Activated CD4-positive, alpha-beta T cell treated with anti-CD3 and anti-CD28 coated beads for 24 hours (primary cell): ENCODE measurements at places on chromosomes 7 and 10.

- no peak for DNase-seq
These were observed 183.2 kb upstream of the NEBL start for GRCh38 chr10:21080261-21080660.

- no peak for DNase-seq
These were observed 3.1 kb downstream of the RASGEF1A start for GRCh38 chr10:43263551-43264343.

- no peak for DNase-seq
These were observed 205.0 kb downstream of the TFEC start for GRCh38 chr7:115825456-115826115.

GRCh38 chr7:42029405-42029804, 207.6 kb downstream of the GLI3 start:
- no peak for DNase-seq

DNA sequence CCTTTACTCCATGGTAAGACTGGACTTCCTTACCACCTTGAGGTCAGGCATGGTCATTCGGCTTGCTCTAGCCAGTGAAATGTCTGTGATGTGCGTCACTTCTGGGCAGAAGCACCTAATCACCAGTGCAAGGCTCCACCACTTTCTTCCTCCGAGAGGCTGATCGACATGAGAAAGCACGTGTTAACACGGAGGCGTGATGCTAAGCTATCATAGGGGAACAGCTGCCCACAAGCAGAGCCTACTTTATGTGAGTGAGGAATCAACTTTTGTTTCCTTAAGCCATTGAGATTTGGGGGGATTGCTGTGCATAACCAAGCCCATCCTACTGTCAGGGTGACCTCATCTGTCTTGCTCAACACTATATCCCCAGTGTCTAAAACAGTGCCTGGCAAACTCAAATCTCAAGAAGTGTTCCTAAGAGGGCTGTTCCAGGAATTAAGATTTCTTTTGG, 23.1 kb upstream of the SAR1A start:
- DNase-seq = no peak

DNA sequence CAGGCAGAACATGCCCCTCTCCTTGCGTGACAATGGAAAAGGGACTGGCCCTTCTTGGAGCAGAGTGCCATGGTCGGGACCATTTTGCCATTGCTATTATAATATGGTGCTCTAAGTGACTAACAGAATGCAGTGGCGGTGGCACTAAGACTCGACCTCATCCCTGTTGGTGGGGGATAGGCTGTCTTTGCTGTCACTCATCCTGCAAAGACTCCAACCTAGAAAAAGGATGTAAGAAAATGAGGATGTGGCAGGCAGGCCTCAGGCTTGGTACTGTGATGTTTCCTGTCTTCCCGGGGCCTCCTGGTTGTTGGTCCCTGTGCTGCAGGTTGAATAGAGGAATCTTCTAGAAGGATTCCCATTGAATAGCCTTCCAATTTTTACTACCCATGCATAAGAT, 18.6 kb downstream of the BLNK start:
- no peak for DNase-seq

DNA sequence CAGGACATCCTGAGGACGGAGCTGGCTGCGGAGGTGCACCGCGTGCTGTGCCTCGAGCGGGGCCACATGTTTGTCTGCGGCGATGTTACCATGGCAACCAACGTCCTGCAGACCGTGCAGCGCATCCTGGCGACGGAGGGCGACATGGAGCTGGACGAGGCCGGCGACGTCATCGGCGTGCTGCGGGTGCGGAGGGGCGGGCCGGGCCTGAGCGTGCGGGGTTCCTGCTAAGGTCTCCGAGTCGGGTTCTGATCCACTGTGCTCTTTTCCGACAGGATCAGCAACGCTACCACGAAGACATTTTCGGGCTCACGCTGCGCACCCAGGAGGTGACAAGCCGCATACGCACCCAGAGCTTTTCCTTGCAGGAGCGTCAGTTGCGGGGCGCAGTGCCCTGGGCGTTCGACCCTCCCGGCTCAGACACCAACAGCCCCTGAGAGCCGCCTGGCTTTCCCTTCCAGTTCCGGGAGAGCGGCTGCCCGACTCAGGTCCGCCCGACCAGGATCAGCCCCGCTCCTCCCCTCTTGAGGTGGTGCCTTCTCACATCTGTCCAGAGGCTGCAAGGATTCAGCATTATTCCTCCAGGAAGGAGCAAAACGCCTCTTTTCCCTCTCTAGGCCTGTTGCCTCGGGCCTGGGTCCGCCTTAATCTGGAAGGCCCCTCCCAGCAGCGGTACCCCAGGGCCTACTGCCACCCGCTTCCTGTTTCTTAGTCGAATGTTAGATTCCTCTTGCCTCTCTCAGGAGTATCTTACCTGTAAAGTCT, 10.4 kb downstream of the ATG9B start:
- DNase-seq = peak; percentile 63

DNA sequence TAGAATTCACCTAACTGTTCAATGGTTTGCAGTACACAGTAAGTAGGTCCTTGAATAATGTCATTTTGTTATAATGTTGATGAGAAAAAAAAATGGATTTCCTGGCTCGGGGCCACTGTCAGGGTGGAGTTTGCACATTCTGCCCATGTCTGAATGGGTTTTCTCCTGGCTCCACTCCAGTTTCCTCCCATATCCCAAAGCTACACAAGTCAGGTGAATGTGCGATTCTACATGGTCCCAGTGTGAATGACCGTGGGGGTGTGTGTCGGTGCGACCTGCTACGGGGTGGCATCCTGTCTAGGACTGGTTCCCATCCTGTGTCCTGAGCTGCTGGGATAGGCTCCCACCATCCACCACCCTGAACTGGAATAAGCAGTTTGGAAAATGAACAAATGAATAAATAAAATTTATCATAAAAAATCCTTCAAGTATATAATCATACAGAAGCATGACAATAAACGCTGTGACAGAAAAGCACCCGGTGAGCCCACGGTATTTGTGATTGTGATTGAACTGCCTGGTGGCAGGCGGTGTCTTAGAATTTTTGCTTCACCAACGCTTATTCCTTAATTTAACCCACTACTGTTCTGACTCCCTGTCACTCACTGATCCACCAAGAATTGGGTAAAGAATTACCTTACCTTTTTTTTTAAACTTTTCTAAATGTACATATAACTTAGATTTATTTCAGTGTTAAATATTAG, 114.1 kb downstream of the ICA1 start:
- DNase-seq = no peak

GRCh38 chr7:12090757-12091221, 120.3 kb upstream of the TMEM106B start:
- DNase-seq = no peak

GRCh38 chr10:113555245-113555644, 2.4 kb downstream of the HABP2 start:
- no peak for DNase-seq

DNA sequence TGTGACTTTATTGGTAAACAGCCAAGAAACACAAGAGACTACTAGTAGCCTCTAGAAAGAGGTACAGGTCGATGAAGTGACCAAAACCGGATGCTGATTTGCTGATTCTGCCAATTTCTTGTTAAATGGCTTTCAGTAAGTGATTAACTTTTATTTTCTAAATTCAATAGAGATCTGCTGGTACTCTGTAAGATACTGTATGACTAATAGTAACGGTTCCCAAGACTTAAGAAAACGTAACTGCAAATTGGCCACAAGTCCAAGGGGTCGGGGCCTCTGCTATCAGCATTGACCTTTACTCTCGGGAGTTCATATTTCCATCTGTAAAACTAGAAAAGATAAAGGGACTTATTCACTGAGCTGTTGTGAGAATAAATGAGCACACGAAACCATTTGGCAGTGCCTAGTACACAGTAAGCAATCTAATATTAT, 1.4 kb downstream of the FAM3C start:
- no peak for DNase-seq

DNA sequence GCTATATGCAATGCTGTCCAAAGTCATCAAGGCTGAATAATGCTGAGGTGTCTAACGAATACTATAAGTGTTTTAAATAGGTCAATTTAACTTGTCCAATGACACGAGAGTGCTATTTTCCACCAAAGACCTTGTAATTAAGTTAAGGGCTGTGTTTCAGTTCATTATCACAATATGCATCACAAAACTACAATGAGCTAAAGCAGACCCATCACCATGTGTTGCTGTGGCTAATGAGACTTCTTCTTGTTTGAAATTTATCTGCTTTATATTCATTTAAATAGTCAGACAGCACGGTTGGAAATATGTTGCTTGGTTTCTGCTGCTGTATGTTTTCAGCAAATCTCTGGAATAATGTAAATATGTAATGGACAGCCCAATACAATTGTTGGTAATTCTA, 292.5 kb upstream of the VSTM2A start:
- no peak for DNase-seq

DNA sequence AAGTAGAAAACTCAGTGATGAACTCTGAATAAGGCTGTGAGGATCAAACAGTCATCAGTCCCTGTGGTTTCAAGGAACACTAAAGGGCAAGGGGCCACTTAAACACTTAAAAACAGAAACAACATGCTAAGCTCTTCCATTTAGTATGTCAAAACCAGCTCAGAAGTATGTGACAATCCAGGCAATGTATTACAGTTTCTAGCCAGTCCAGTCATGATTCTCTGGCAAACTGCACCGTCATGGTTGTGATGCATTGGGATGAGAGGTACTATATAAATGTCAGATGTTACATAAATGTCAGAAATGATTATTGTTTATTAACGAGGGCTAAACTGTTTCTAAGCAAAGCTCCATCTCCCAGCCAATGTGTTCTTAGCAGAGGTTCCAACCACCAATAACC, 4.7 kb upstream of the CREB5 start:
- DNase-seq = no peak

DNA sequence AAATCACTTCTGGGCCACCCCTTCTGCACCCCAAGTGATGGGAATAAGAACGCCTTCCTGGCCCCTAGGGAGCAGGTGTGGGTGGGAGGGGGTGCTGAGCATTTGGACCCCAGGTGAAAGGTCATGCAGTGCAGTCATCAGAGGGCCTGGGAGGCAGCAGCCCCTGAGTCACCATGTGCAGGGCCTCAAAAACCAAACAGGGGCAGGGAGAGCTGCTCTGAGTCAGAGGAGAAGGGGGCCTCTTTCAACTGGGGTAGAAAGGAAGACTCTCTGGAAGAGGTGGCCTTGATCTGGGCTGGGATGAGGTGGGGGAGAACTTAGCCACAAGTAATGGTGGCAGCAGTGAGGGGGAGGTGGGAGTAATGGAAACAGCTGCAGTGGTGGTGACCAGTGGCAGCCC, 164.3 kb downstream of the BUB3 start:
- DNase-seq = no peak

DNA sequence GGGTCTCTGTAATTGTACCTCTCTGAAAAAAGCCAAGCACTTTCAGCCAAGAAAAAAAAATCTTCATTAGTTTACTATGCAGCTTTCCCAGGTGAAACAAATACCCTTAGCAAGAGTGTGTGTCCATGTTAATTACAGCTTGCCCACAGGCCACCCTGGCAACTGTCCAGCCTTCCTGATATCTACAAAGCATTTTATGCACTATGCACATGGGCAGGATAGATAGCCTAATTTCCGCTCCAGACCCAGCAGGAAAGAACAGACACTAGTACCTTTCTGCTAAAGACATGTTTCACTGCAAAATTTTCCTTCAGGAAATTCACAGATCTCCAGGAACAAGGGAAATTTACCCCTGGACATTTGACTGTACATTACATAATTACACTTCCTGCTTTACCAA, 24.4 kb downstream of the CACNA2D1 start:
- no peak for DNase-seq

- DNase-seq = no peak
These were observed 176.6 kb downstream of the CTNNA3 start for GRCh38 chr10:67519434-67519833.

DNA sequence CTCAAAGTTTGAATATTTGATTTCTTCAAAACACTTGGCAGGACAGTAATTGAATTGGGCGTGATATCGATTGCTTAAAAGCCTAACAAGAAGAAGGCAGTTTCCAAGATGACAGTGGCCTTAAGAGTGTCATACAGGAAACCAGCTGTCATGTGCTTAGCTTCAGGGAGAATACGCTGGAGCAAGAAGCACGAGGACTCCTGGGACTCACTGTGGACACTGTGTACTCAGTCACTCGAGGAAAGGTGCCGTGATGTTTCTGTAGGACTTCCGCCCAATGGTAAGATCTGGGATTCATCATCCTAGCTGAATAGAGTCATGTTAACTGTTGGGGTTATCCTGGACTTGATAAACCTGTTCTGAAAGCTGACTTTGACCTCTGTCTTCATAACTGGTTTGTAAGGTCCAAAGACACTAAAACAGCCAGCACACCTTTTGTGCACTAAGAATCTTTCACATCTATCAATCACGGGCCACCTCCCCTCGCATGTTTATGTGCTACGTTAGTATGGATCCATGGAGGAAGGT, 113.5 kb downstream of the CELF2 start:
- no peak for DNase-seq

GRCh38 chr10:74822521-74823089, 3.8 kb upstream of the KAT6B start:
- DNase-seq = no peak

- no peak for DNase-seq
These were observed 1.3 kb downstream of the SP8 start for GRCh38 chr7:20785157-20786048.

- no peak for DNase-seq
These were observed 137.9 kb downstream of the ANKRD30A start for GRCh38 chr10:37263304-37263703.

DNA sequence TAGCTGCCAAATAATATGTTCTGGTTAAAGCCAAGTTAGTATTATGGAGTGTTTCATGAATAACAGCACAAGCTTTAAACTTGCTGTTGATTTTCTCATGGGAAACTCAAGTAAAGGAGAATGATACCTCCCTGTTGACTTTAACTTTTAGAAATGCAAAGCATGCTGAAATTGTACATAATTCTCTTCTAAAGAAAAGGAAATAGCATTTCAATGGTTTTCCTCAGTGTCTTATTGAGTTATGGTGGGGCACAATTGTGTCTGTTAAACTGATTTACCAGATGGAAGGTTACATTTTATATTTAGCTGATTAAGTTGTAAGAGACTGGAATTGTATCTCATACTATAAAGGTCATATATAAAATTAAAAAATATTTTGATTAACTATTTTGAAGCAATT, 119.3 kb downstream of the HDAC9 start:
- DNase-seq = no peak

DNA sequence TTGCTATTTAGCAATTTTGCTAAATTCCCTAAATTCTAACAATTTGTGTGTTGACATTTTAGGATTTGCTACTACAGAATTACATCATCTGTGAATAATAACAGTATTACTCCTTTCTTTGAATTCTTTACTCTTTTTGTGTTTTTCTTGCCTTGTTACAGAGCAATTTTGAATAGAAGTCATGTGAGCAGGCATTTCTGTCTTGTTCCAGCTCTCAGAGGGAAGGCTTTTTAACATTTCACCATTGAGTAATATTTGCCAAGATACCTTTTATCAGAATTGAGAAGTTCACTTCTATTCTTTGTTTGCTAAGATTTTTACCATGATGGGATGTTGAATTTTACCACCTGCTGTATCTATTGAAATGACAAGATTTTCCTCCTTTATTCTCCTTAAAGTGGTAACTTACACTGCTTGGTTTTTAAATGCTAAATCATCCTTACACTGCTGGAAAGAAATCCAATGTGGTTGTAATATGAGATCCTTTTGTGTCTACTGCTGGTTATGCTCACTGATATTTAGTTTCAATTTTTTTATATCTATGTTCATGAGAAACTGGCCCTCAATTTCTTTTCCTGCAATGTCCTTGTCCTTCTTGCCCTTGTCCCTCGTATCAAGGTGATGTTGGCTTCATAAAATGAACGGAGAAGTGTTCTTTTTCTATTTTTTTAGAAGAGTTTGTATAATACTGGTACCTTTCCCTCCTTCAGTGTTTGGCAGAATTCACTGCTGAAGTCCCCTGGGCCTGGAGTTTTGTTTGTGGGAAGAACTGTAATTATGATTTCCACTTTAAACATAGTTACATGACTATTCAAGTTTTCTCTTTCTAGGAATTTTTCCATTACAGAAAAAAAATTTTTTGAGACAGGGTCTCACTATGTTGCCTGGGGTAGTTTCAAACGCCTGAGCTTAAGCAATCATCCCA, 50.3 kb upstream of the ATP6V0A4 start:
- DNase-seq = no peak
